Stimulated activated CD4-positive, alpha-beta T cell treated with anti-CD3 and anti-CD28 coated beads, Interleukin-1b, Interleukin-23, amount 100 ng/mL, for 24 hours (primary cell): ENCODE measurements at places on chromosomes 11 and 22.

- DNase-seq: no peak
Measured at GRCh38 chr11:77400271-77400670, 73.6 kb downstream of the PAK1 start.

- no peak for DNase-seq
Measured at GRCh38 chr11:45086526-45086925, 59.9 kb upstream of the PRDM11 start.

GRCh38 chr11:11996321-11997048 is 11.9 kb downstream of the DKK3 start:
- DNase-seq: no peak

DNA sequence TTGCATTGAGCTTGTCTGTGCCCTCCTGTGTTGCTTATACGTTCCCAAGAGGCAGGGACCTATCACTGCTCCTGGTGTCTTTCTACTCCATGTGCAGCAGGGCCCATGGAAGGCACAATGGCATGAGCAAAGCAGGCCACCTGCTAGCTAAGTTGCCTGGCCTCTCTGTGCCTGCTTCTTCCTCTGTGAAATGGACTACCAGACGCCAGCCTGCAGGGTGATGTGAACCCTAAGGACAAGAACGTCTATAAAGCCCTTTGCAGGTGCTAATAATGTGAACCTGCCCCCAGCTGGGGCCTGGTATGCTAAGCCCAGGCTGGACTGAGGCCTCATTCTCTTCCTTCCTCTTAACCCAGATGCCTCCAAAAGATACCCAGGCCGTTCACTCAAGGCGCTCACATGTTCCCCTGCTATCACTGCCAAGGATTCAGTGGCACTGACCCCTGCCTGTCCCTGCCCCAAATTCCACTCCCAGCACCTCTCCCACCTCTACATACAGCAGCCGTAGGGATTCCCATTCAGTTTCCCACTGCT is 4.0 kb downstream of the GUCD1 start:
- DNase-seq: no peak
